Stimulated activated CD8-positive, alpha-beta memory T cell treated with anti-CD3 and anti-CD28 coated beads, Interleukin-15, amount 100 ng/mL, for 24 hours (primary cell): ENCODE measurements at places on chromosomes 5 and 9.

GRCh38 chr5:148063861-148064260 is at the start of gene SPINK5:
SPINK5 (plus strand) TSS chr5:148063980; CDS start chr5:148064045, 65 bp downstream.
- no peak for DNase-seq

DNA sequence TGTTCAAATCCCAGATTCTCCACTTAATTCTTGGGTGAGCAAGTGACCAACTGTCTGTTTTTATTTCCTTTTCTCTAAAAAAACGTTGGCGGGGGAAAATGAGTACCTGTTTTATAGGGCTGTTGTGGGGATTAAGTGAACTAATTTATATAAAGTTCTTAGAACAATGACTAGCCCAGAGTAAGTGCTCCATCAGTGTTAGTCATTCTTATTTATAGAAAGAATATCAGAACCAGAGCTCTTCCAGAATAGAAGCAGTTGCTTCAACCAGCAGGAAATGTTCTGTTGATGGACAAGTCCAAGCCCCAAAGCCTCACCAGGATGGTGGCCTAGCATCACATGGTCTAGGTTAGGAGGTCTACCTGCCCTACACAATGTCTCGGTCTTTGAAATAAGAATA is 379.2 kb downstream of the ACTL7B start:
- DNase-seq, result no peak

- no peak for DNase-seq
Measured at GRCh38 chr9:130327070-130327780, 61.7 kb downstream of the HMCN2 start.

- DNase-seq, result no peak
Measured at GRCh38 chr5:179837076-179838011, 16.6 kb downstream of the SQSTM1 start.

DNA sequence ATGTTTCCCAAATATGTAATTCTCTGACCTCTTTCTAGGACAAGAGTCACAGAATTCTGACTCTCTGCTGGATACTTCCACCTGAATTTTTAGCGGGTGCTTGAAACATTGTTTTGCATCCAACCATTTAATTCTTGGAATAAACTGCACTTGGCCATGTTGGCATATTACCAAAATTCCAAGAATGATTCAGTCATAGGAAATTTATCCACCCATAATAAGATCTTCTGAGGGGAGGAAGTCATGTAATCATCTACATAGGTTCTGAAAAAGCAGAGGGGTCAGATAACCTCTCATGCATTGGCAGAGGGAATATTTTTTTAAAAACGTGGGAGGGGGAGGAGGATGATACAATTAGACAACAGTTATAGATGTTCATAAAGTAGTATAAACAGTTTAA is 156.9 kb downstream of the PAM start:
- no peak for DNase-seq

DNA sequence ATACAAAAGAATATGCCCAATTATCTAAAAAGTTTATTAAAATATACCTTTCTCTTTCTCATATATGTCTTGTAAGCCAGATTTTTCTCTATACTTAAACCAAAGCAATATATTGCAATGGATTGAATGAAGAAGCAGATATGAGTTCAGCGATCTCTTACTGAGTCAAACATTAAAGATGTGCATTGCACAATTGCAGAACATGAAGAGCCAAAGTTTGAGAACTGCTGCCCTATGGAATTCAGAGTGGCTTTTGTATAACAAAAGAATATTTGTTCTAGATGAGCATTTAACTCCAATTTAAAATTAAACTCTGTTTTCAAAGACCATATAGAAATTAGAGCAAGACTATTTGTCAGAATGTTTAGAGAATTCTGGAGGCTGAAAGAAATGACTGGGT is 519.0 kb upstream of the DAB2 start:
- no peak for DNase-seq

DNA sequence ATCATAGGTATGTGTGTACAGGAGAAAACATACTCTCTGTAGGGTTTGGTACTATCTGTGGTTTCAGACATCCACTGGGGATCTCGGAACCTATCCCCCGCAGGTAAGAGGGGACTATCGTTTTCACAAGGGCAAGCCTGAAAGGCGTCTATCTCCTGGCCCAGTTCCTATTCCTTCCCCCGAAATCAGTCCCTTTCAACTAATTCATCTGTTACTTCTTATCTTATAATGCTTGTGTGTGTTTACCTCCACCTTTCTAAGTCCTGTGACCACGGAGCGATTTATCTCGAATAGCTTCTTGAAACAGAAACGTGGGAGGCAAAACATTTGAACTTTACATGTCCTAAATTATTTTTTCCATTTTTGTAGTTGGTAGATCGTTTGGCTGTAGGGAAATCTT is 11.4 kb downstream of the ABO start:
- DNase-seq, result no peak

GRCh38 chr5:170190436-170191134 is 42.2 kb upstream of the C5orf58 start:
- DNase-seq, result no peak

GRCh38 chr9:133371261-133371711 is 4.6 kb downstream of the SURF4 start:
- no peak for DNase-seq

DNA sequence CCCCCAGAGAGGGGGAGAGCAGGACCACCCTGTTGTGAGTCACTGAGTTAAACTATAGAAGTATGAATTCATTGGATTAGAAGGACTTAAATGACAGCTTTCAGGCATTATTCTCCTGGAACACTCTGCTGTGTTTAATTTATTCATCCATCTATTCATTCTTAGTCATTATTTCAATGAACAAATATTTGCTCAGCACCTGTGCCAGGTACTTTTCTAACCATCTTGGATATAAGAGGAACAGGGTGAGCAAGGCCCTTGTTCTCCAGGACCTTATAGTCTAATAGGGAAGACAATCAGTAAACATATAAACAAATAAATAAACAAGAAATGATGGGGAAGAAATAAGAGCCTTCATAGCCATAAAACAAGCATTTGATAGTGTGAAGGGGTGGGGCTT is 483.9 kb upstream of the BRINP1 start:
- no peak for DNase-seq

DNA sequence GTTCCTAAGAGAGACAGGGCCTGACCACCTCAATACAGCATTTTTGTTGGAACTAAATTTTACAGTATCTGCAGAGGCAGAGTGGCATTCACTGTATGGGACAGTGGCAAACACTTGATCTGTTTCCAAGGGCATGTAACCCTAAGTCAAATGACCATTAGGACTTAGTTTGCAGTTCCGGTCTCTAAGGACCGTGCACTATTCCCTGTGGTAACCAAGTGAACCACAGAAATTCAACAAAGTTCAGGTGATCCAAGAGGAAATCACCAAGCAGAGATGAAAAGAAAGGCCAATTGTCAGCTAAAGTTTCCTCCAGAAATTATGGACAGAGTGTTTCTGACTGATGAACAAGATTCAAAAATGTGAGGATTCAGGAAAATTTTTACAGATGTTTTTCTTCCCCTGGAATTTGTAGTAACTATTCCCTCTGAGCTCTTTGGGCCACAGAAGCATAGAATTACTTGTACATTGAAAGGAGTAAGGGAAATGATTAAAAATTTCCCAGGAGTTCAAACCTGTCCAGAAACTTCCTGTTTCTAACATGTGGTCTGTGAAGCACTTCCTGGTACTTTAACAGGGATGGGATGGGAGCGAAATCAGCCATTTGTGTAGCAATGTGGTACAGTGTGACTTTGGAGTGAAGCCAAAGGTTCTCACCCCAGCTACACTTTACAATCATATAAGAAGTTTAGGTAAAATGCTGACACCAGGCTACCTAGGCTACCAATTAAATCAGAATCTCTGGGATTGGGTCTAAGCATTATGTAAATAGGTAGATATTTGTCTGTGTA is 266.1 kb upstream of the MAP3K1 start:
- no peak for DNase-seq

- DNase-seq, result no peak
Measured at GRCh38 chr5:176577312-176578176, 28.4 kb downstream of the CDHR2 start.

DNA sequence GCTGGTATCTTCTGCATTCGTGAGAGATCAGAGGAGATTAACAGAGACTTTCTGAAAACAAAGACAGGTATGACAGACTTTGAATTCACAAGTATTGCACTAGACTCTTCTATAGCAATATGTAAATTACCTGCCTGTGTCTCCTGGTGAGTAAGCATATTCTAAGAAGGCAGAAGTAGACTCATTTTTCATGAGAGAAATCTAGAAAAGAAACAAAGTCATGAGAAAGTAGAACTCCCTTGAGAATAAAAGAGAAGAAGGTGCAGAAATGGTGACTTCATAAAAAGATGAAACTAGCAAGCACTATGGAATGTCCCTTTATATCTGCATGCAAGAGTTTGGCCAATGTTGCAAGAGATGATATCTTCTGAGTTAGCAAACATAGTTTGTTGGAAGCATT is 419.8 kb downstream of the DMRT2 start:
- no peak for DNase-seq

DNA sequence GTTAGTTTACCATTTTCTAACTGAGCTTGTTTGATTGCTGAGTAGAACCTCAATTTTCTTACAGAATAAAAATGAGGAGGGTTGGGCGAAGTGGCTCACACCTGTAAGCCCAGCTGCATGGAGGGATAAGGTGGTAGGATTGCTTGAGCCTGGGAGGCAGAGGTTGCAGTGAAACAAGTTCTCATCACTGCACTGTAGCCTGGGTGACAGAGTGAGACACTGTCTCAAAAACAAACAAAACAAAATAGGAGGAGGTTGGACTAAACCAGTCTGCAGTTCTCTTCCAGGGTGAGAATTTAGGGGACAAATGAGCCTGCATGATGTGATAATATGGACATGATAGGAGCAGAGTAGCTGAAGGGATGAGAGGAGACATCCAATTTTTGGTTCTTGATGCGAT is 57.3 kb downstream of the SLC27A6 start:
- DNase-seq, result no peak
